ENCODE measurements at places on chromosomes 12 and 14.
A peak's percentile ranks its signal among the peaks of the same experiment; 100 is the strongest.

DNA sequence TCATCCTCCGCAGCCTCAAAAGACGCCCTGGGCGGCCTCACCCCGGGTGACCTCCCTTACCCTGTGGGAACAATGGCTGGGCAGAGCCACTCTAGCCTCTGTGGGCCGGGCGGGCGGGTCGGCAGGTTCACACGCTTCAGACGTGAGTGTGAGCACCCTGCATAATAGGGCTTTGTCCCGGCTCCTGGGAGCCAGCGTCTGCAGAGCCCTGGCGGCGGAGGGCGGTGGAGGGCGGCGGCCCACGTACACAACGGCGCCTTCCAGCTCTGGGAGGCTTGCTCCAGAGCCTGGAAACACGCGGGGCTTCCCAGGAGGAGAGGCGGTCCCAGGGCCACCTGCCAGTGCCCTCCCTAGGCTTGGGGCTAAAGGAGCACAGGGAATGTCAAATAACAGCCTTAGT is 205.6 kb downstream of the BCL11B start:
- no peak for DNase-seq

DNA sequence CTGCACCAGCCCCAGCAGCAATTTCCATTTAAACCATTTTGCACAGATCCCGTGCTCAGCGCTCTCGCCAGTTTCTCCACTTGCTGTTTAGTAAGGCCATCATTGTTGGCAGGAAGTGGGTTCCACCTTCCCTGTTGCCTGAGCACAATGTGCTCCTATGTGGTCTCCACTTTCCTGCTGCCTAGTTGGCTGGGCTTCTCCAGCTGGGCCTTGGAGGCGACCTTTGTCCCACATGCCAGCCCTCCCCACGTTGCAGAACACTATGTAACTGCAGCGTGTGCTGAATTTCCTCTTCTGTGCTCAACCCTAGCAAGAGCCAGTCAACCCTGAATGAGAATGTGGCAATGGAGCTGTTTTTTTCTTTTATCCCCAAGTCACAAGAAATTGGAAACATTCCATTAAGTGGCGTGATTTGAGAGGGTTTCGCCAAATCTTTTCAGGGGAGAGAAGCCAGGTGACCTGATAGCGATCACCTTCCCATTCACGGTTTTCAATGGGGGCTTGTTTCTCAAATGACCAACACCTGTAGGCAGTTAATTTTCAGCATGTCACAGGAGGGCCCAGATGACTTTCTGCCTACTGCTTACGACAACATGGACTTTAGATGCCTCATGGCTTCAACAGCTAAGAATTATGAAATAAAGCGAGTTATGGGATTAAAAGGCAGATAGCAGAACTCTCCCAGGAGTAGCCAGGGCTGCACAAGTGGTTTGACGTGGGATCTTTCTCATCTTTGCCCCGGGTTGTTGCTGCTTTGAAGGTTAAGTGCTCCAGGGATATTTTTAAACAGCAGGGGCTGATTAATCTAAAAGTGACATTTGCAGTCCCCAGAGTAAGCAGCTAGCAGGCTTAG is at the start of gene ACACB:
TSS of gene ACACB (plus strand) at position 830 of the 853 bp plus-strand sequence. CDS start 22,819 bp downstream, outside the sequence.
- DNase-seq: peak; percentile 83

DNA sequence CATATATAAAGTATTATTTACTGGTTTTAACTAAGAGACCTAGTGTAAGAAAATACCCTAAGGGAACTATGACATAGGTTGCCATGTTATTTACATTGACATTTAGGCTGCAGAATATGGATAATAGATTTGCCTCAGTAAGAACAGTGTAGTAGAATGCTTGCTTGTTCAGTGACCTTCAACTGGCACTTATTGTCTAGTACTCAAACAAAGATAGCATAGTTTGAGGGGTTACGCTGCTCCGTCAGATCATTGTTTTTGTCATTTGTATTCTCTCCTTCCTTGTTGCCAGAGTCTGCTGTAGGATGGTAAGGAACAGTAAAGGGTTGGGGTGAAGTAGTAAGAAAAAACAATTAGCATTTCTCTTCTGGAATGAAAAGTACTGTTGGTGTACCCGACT is 33.2 kb downstream of the TOGARAM1 start:
- DNase-seq: no peak

DNA sequence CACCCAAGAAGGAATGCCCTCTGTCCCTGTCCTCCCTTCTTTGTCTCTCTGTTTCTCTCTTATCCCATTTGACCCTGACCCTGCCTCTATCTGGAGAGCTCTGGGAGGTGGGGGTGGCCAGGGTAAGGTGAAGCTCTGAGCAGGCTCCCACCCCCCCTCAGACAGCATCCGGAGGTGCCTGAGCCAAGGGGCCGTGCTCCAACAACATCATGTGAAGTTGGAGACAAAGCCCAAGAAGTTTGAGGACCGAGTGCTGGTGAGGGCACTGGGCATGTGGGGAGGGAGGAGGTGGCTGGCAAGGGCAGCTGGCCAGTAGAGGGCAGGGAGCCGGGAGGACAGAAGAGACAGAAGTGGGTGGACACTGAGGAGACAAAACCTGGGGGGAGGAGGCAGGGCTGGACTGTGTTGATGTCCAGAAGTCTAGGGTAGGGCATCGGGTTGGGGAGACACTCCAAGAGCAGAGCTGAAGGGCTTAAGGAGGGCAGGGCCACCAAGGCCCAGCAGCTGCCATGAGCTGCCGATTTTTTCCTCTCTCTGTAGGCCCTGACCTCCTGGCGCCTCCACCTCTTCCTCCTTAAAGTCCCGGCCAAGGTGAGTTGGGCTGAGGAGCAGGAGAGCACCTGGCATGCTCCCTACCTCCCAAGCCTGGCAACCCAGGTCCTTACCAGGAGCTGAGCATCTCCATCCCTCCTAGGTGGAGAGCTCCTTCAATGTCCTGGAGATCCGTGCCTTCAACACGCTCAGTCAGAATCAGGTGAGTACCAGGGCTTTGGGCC is 1.9 kb downstream of the CARMIL3 start:
- no peak for DNase-seq

DNA sequence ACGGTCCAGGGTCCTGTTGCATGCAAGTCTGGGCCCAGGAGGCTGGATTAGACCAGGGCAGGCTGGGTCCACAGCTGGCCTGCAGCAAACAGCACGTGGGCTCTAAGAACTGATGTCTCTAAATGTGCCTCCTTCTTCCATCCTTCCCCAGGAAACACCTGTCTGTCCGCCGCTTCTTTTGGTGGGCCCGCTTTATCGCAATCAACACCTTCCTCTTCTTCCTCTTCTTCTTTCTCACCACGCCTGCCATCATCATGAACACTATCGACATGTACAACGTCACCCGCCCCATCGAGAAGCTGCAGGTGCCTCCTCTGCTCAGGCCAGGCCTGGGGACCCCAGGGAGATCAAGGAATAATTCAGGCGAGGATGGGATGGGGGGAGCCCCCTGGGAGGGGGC is 28.3 kb downstream of the NGB start:
- DNase-seq: no peak

DNA sequence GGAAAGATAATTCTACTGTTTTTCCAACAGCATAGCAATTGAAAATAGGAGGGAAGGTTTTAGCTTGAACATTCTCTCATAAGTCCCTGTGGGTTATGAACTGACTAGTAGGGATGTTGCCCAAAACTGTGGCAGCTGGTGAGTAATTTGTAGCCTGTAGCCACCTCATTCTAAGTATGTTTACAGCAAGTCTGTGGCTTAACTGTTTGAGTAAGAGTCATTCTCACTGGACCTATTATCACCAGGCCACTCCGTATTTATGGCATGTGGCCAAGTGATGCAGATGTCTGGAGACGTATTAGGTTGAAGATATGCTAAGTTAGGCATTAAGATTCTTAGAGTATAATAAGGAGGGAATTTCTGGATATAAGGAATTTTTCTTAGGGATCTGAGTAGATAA is 458.3 kb downstream of the ETNK1 start:
- DNase-seq: no peak

GRCh38 chr14:85514487-85514886 is 15.5 kb upstream of the FLRT2 start:
- DNase-seq: no peak

DNA sequence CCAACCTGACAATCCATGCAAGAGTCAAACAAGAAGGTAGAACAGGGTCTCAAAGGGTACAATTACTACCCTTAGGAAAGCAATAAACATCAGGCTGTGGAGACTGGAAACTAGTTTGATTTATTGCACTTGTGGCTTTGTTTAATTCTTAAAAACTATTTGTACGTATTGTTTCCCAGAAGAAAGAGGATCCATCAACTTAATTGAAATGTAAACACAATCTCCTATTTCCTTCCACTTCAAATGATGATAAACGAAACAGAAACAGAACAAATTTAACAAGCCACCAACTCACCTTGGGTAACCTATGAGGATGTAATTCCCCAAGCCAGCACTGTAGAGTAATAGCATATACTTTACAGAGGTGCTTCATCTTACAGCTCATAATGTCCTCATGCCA is 8.0 kb downstream of the STXBP6 start:
- no peak for DNase-seq

- DNase-seq: no peak
Observed at GRCh38 chr12:53967421-53967925, 5.5 kb upstream of the HOXC11 start.

DNA sequence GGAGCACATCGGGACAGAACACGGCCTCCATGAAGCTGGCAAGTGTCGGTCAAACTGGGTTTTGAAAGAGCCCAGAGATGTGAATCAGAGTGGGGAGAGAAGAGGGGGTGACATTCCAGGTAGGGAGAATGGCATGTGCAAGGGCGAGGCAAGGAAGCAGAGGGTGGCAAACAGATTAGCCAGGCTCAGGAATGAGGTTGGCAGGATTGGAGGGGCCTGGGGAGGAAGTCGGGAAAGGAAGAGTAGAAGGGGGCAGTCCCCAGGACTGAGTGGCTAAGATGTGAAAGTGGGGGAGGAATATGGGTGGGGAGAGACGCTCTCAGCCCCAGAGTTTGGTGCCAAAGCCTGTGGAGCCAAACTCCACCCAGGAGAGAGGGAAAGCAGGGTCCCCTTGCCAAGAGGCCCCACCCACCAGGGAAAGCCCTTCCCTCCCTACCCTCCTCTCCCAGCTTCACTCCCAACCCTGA is 5.5 kb upstream of the HDAC7 start:
- no peak for DNase-seq

DNA sequence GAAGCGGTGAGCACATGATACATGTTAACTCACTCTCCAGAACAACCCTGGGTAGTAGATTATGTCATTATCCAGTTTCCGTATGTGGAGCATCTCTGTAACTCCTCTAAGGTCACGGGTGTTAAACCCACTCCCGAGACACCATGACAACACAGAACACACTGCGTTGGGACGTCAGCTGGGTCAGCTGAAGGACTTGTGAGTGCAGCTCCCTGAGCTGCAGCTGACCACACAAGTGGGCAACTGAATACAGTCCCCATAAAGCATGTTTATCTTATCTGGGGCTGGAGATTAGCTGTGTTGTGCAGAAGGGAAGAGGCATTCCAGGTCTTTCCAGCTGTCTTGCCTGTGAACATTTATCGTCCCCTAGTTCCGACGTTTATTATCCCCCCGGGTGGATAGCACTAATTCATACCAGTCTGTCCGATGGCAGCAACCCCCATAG is 211.5 kb downstream of the CHST11 start:
- peak; percentile 95 for DNase-seq

DNA sequence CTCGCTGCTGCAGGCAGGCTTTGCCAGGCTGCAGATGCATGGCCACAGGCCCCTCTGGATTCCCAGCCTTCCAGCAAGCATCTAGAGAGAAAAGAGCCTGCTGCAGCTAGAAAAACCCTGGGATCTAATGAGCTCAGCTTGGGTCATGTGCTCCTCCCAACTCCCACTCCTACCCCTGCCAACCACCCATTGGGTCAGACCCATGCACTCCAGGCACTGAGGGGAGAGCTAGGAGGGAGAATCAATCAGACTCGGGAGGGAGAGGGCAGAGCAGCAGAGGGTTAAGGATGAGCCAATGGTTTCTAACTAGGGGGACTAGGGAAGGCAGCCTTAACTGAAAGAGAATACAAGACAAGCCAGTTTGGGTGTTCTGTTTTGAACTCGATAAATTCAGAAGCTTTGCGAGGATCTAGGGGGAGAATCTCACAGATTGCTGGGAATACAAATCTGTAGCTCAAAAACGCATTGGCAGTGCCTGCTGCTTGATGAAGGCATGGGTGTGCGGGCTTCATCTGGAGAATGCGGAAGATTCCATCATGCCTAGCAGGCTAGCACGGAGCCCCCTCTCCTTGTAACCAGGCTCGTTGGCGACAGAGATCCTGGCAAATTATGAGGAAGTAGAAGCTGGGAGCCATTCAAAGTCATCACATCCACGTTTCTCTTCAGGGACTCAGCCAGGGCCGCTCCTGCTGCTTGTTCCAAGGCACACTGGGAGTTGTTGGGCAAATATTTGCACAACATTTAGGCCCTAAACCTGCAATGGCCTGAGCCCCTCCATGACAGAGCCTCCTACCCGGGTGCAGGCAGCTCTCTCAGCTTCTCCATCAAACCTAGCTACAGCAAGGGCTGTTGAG is 56.4 kb downstream of the VCPKMT start:
- DNase-seq: peak; percentile 78

DNA sequence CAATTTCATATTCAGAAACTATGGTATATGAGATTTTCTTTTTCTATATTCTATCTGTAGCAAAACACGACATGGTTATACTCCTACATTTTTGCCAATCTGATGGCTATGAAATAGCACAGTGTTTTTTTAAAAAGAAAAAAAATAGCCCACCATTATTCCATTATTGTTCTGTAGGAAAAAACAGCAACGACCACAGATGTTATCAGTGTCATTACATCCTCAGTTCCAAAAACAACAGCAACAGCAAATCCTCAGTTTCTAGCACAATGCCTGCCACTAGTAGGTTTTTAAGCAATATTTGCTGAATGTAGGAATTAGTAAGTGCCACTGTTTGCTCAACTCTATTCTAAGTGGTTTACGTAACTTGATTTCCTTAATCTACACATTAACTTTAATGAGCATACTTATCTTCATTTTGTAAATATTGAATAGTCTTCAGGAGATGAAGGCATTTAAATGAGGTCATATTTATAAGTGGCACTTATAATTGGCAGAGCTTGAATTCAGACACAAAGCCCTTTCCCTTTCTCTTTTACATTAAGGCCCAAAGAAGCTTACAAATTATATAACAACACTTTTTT is 8.3 kb downstream of the RNASE6 start:
- no peak for DNase-seq

DNA sequence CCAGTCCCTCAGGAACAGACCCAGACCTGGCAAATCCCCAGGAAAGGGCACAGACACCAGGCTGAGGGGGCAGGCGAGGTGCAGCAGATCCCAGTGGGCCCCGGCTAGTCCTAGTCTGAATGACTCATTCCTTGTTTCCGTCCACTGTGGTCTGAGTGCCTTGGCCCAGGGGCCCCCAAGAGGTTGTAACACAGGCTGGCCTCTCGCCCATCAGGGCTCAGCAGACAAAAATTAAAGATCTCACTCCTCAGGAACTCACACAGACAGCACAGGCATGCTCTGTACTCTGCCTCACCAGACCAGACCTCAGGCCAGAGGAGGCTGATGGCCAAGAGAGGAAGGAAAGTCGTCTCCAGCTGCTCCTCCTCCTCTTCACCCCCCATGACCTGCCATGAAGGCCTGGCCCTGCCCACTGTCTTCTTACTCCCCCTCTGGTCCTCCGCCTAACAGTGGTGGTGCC is 7.7 kb upstream of the LTBP2 start:
- DNase-seq: peak; percentile 38

Data from inflammatory macrophage (primary cell).